Endothelial cell of umbilical vein (primary cell): ENCODE measurements at places on chromosomes 6 and 20. TPM values are rescaled to one million over a fixed set of nuclear protein-coding genes. Genes with fewer than 3 reads are reported as not detected.

Gene MRPS26
- 41.2 and 43.9 TPM in 2 replicates for total RNA-seq

Gene ARFGEF3
- 7.0 and 7.3 TPM in 2 replicates for total RNA-seq

Gene CST4
- total RNA-seq, result not detected in 2 replicates

Gene SLC52A3
- total RNA-seq, result not detected in 2 replicates

Gene KCNS1
- 0.23 and 0.29 TPM in 2 replicates for total RNA-seq

Gene TNXB
- 2.7 and 3.2 TPM in 2 replicates for total RNA-seq

Gene CYP24A1
- total RNA-seq, result not detected in 2 replicates

Gene LY86
- total RNA-seq, result not detected in 2 replicates

Gene MYB
- 0.53 and 0.58 TPM in 2 replicates for total RNA-seq

GRCh38 chr6:84908304-84908904 is 144.0 kb upstream of the TBX18 start:
- no peaks in the 10 kb centered on the region for H3K27me3 ChIP-seq
- no peak overlapping the region for H3K4me3 ChIP-seq
- no peak for DNase-seq
- peaks cover 10% of the 10 kb centered on the region for H3K4me1 ChIP-seq

DNA sequence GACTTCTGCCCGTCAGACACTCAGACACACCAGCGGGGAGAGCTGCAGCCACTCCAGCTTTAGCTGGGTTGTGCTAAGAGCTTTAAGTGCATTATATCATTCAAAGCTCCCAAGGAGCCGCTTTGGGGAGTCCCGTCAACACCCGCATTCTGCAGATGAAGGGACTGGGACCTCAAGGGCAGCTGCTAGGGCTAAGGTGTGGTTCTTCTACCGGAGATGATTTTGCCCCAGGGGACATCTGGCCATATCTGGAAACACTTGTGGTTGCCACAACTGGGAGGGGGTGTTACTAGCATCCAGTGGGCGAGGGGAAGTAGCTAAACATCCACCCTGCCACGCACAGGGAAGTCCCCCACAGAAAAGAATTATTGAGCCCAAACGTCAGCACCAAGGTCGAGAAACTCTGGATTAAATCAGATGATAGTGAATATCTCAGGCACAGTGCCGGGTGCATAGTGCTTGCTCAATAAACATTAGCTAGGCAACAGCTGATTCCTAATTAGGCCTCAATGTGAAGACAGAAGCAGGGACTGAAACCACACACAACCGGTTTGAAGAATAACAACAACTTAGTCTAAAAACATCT is 29.6 kb downstream of the PMEPA1 start:
- no peak overlapping the region for H3K27ac ChIP-seq
- no peaks in the 10 kb centered on the region for H3K36me3 ChIP-seq
- no peaks in the 10 kb centered on the region for H3K27me3 ChIP-seq
- H3K4me3 ChIP-seq, result no peak overlapping the region
- H3K4me1 ChIP-seq, result no peaks in the 10 kb centered on the region

DNA sequence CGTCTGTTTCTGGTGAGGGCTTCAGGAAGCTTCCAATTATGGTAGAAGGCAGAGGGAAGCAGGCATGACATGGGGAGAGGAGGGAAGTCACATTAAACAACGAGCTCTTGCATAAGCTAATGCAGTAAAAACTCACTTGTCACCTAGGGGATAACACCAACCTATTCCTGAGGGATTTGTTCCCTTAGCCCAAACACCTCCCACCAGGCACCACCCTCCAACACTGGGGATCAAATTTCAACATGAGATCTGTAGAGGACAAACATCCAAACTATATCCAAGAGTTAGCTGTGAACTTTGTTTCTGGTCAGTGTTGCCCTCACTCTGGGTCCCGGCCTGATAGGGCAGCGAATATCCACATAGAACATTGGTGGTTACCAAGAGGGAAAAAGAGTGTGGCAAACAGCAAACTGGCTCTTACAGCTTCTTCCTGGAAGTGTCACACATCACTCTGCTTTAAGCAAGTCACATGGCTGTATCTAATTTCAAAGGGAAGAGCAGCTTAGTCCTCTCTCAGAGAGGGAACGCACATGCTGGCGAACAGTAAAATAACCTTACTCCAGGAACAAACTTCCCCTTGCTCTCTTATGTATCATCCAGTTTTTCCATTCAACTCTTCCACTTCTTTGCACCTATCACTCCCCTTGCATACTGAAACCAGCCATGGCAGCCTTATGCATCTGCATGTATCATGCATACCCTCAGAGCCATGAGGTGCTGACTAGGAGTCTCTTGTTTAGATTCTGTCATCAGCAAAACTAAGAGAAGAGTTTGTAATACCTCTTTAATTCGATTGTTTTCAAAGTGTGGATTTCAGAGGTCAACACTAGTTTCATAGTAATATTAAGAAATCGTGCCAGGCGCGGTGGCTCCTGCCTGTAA is 4.8 kb upstream of the MOCS1 start:
- H3K4me1 ChIP-seq, result peaks cover 4% of the 10 kb centered on the region
- no peak overlapping the region for H3K4me3 ChIP-seq
- no peak for DNase-seq
- H3K36me3 ChIP-seq, result no peaks in the 10 kb centered on the region
- H3K27ac ChIP-seq, result no peak overlapping the region
- H3K27me3 ChIP-seq, result peaks cover 7% of the 10 kb centered on the region

DNA sequence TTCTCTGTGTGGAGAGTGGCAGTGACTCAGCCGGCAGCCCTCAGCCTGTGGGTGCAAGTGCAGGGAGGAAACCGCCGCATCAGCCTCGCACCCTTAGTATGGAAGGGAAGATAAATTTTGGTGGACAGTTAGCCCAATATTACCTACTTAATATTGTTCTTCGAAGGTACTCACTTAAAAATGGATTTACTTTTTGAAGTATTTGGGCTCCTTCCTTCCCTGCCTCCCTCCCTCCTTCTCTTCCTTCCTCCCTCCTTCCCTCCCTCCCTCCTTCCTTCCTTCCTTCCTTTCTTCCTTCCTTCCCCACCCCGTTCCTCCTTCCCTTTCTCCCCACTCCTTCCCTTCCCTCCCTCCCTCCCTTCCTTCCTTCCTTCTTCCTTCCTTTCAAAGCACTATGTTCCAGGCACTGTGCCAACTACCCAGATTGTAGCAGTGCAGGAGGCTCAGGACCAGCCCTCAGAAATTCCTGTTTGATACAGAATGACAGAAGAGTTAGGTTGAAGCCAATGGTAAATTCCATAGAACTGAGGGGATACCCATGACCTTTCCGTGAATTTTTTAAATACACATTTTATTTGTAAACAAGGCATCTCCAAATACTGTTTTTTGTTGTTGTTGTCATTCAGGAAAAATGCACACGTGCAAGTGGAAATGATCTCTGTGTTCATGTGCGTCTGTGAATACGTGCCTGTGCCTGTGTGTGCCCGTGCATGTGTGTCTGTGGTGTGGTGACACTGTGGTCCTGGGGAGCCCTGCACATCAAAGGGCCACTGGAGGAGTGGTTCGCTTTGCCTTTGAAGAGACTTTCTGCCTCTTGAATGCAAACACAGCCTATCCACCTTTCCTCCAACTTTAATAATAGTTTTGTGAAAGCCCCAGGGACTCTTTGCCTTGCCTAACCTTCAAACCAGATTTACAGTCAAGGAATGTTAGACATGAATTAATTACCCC is 141.7 kb downstream of the EDN3 start:
- no peak overlapping the region for H3K4me3 ChIP-seq
- H3K27ac ChIP-seq, result no peak overlapping the region
- H3K36me3 ChIP-seq, result no peaks in the 10 kb centered on the region
- no peak for DNase-seq
- no peaks in the 10 kb centered on the region for H3K4me1 ChIP-seq

- H3K4me3 ChIP-seq, result no peak overlapping the region
- peaks cover 2% of the 10 kb centered on the region for H3K36me3 ChIP-seq
- H3K27ac ChIP-seq, result no peak overlapping the region
- H3K27me3 ChIP-seq, result peaks cover 23% of the 10 kb centered on the region
- no peaks in the 10 kb centered on the region for H3K4me1 ChIP-seq
- no peak for DNase-seq
These were observed 8.8 kb downstream of the NKX2-4 start for GRCh38 chr20:21388566-21388965.

GRCh38 chr20:32560989-32561830 is 23.9 kb downstream of the NOL4L start:
- H3K27me3 ChIP-seq, result no peaks in the 10 kb centered on the region
- no peaks in the 10 kb centered on the region for H3K36me3 ChIP-seq
- DNase-seq, result no peak
- no peak overlapping the region for H3K27ac ChIP-seq

- peaks cover 9% of the 10 kb centered on the region for H3K4me1 ChIP-seq
- no peaks in the 10 kb centered on the region for H3K27me3 ChIP-seq
- no peak overlapping the region for H3K4me3 ChIP-seq
These were observed 7.2 kb downstream of the ADGRF1 start for GRCh38 chr6:47034926-47035325.

GRCh38 chr6:39407446-39407993 is 85.0 kb upstream of the KCNK16 start:
- H3K27ac ChIP-seq, result no peak overlapping the region
- no peaks in the 10 kb centered on the region for H3K27me3 ChIP-seq
- H3K36me3 ChIP-seq, result no peaks in the 10 kb centered on the region
- H3K4me3 ChIP-seq, result no peak overlapping the region

DNA sequence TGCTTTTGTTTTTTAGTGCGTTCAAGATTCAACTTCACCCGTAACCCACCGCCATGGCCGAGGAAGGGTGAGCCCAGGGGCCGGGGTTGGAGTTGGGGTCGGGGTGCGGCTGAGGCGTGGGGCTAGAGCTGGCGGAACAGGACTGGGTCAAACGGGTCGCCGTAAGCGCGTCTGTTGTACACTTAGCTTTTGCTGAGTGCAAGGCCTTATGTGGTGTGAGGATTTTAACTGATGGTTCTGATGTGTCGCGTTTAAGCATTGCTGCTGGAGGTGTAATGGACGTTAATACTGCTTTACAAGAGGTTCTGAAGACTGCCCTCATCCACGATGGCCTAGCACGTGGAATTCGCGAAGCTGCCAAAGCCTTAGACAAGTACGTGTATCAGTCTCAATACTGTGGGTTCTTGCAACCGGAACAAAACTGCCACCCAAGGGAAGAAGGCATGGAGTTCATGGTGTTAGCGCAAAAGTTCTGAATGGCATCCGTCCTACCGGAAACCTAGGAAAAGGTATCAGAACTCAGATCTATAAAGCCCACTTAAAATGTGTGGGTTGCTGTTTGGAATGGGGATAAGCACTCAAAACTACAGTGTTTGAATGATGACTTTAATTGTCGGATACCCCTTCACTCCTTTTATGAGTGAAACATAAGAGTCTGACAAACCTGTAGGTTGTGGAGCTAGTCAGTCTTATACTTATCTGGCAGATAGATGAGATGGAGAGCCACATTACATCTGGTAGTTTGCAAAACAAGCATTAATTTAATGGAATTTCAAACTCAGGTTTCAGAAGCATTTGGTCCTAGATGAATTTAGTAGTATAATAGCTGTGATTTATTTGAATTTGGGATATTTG is 574 bp downstream of the RPS12 start:
- peak overlapping the region; percentile 80 for H3K4me3 ChIP-seq
- no peaks in the 10 kb centered on the region for H3K27me3 ChIP-seq
- peak; percentile 21 for DNase-seq
- H3K36me3 ChIP-seq, result peaks cover 23% of the 10 kb centered on the region
- H3K27ac ChIP-seq, result peak overlapping the region; percentile 43
- H3K4me1 ChIP-seq, result peaks cover 24% of the 10 kb centered on the region

GRCh38 chr6:151493161-151493803 is 535 bp upstream of the CCDC170 start:
- H3K27me3 ChIP-seq, result no peaks in the 10 kb centered on the region
- peak overlapping the region; percentile 64 for H3K4me3 ChIP-seq
- H3K4me1 ChIP-seq, result peaks cover 12% of the 10 kb centered on the region
- H3K27ac ChIP-seq, result no peak overlapping the region
- H3K36me3 ChIP-seq, result no peaks in the 10 kb centered on the region

GRCh38 chr20:8153281-8153908 is 21.3 kb downstream of the PLCB1 start:
- H3K27me3 ChIP-seq, result no peaks in the 10 kb centered on the region
- H3K4me3 ChIP-seq, result no peak overlapping the region
- H3K27ac ChIP-seq, result peak overlapping the region; percentile 71
- DNase-seq, result peak; percentile 88
- peaks cover 90% of the 10 kb centered on the region for H3K4me1 ChIP-seq

DNA sequence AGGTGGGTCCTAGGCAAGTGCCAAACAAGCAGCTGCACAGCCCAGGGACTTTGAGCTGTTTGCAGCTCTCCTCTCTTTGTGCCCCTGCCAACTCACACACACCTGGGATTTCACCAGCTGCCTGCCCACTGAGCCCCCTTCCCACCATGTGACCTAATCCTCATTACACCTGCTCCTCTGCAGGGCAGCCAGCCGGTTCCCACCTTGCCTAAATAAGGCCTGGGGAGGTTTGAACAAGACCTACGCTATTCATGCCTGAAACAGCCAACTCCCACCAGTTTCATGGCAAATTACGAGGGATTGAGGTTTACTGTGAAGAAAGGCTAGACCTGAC is 92.6 kb upstream of the SOX4 start:
- H3K27ac ChIP-seq, result no peak overlapping the region
- no peak overlapping the region for H3K4me3 ChIP-seq
- no peaks in the 10 kb centered on the region for H3K27me3 ChIP-seq
- no peak for DNase-seq
- H3K4me1 ChIP-seq, result no peaks in the 10 kb centered on the region

GRCh38 chr20:5608104-5608441 is 142.1 kb upstream of the SHLD1 start:
- no peaks in the 10 kb centered on the region for H3K36me3 ChIP-seq
- no peaks in the 10 kb centered on the region for H3K27me3 ChIP-seq
- H3K4me3 ChIP-seq, result no peak overlapping the region
- peaks cover 22% of the 10 kb centered on the region for H3K4me1 ChIP-seq
- H3K27ac ChIP-seq, result no peak overlapping the region
- no peak for DNase-seq

GRCh38 chr6:154621686-154622085 is 111.2 kb upstream of the CNKSR3 start:
- H3K4me3 ChIP-seq, result no peak overlapping the region
- no peaks in the 10 kb centered on the region for H3K27me3 ChIP-seq
- H3K4me1 ChIP-seq, result no peaks in the 10 kb centered on the region
- no peak for DNase-seq
- no peak overlapping the region for H3K27ac ChIP-seq
- H3K36me3 ChIP-seq, result no peaks in the 10 kb centered on the region

- no peak for DNase-seq
- no peaks in the 10 kb centered on the region for H3K27me3 ChIP-seq
- peak overlapping the region; percentile 99 for H3K27ac ChIP-seq
- H3K36me3 ChIP-seq, result no peaks in the 10 kb centered on the region
- H3K4me1 ChIP-seq, result peaks cover 23% of the 10 kb centered on the region
These were observed 634 bp downstream of the AHI1 start for GRCh38 chr6:135496800-135497411.

- peaks cover 3% of the 10 kb centered on the region for H3K27me3 ChIP-seq
- no peaks in the 10 kb centered on the region for H3K4me1 ChIP-seq
- H3K36me3 ChIP-seq, result no peaks in the 10 kb centered on the region
These were observed 177.2 kb upstream of the TAB2 start for GRCh38 chr6:149140137-149140909.
